ENCODE measurements at places on chromosomes 7 and 10.

DNA sequence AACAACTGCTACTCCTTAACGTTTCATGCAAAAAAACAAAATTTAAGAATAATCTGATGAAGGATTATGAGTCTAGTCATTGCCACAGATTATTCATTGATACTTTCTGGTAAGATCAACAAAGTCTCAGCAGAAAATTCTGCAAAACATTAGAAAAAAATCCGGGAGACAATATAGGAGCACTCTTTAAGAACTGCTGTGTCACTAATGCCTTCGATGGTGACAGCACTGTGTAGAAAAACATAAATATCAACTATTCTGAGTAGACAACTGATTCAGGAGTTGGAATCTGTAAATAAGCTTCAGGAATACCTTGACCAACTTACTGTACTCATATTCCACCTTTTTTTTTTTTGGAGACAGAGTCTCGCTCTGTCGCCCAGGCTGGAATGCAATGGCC is 69.0 kb downstream of the CYTH3 start:
- DNase-seq, result no peak

GRCh38 chr10:12533151-12533550 is 183.8 kb downstream of the CAMK1D start:
- no peak for DNase-seq

DNA sequence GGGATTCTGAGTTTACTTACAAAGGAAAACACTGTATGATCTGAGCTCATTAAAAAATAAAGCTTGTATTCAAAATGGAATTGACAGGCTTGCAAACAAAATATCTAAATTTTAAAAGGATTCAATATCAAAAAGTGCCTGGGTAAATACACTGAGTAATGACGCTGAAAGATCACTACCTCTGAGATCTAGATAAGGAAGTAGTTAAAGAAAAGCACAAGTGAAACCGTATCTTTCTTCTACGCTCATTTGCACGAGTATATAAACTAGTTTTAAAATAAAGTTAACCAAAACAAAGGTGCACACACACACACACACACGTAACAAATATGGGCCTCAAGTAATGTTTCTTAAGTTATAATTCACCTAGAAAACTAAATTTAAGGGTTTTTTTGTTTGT is 93.4 kb downstream of the SNX13 start:
- no peak for DNase-seq

DNA sequence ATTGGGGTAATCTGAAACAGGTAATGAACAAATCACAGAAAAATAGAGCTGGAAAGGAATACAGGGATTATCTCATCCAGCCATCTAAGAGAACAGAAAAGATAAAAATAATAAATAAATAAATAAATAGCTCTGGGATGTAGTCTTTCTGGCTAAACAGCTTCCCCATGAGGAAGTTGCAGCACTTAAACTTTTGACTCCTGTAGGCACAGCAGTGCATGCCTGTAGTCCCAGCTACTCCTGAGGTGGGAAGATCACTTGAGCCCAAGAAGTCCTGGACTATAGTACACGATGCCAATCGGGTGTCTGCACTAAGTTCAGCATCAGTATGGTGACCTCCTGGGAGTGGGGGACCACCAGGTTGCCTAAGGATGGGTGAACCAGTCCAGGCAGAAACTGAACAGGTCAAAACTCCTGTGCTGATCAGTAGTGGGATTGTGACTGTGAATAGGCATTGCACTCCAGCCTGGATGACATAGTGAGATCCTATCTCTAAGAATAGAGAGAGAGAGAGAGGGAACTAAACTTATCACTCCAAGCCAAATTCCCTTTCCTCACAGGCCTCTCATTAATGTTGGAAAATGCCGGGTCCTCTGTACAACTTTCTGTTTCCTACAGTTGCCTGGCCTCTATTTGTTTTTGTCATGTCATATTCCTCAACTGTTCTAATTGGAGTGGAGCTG is 61.7 kb upstream of the CDK13 start:
- DNase-seq, result no peak
